ENCODE measurements at places on chromosomes 4 and X.

GRCh38 chr4:21830272-21830671 lies 118.3 kb downstream of the KCNIP4 start:
- DNase-seq: no peak

GRCh38 chr4:78766650-78767049 lies 9.5 kb upstream of the BMP2K start:
- no peak for DNase-seq

- no peak for DNase-seq
These were observed 17.0 kb downstream of the SLC9B1 start for GRCh38 chr4:103002551-103002950.

GRCh38 chrX:150507251-150507856 lies 61.1 kb upstream of the MTM1 start:
- no peak for DNase-seq

DNA sequence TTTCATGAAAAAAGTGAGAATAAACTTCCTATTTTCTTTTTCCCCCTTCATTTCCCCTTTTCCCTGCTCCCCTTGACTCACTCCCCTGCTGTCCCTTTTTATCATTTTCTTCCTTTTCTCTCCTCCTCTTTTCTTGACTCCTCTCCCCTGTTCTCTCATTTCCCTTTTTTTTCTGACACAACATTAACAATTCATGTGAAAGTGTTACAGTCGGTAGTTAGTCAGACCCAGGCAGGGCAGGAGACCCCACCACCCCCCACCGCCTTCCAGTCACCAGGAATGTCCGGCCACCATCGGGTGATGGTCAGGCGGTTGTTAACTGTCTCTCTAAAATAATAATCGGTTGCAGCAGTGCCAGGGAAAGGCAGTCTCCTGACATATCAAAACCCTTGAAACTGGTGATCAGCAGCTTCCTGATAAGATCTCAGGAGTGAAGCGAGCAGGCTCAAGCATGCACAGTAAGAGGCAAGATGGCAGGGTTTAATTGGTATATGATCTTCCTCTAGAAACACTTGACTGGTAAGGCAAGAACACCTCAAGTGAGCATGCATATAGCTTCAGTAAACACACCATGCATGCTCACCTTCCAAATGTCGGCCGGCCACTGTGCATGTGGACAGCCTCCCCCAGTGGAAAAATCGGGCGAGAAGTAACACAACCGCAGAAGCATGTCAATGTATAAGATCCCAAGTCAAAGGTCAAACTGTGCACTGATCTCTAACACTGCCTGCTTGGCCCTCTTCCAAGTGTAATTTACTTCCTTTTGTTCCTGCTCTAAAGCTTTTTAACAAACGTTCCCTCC lies 191.4 kb downstream of the NDST4 start:
- no peak for DNase-seq

GRCh38 chrX:151816934-151817333 lies 82.4 kb downstream of the CNGA2 start:
- no peak for DNase-seq

GRCh38 chr4:173752610-173753230 lies 222.7 kb upstream of the HAND2 start:
- no peak for DNase-seq

DNA sequence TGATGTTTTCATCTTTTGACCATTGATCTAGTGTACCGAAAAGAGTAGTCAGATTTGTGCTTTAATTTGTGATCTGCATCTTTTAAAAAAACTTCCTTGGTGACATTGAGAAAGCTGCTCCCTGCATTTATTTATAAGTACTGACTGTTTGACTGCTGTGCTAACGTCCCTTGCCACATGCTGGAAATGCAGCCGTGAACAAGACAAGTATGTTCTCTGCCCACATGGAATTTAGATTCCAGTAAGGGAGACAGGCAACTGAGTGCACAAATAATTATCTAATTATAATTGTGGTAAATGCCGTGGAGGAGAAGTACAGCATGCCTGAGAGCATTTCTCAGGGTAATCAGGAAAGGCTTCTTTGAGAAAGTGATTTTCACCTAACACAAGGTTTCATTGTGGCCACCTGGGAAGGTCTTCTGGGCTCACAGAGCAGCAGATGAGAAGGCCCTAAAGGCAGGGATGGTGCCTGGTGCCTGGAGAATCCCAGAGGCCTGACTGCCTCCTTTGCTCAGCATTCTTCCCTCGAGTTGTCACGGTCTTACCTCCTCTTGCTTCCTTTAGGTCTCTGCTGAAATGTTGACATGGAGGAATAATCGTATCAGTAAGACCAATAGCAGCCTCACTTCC lies 55.8 kb downstream of the PTTG2 start:
- DNase-seq: no peak

GRCh38 chrX:25048178-25048577 lies 32.4 kb upstream of the ARX start:
- no peak for DNase-seq

All from stimulated activated CD8-positive, alpha-beta memory T cell treated with anti-CD3 and anti-CD28 coated beads, Interleukin-15, amount 100 ng/mL, for 4 hours (primary cell).